ENCODE measurements at places on chromosomes 1 and 21.

DNA sequence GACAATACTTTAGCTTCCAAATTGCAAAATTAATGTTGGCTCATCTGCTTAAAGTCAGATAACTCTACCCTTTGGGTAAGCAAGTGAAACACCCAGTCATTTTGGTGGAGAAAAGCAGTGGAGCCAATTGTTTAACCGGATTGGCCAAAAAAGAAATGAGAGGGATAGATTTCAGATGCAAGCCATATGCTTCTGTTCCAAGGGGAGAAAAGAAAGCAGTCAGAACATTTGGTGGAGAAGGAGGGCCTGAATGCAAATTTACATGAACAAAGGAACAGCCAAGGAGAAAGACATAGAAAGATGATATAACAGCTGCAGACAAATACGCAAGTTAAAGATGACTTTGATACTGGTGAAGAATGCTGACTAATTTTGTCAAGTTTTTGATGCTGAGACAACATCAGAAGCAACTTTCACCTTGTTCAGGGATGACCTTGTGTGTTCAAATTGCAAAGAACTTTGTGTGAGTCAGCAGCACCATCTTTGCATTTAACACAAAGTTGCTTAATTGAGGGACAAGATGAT lies 173.1 kb downstream of the TGFB2 start:
- no peak for DNase-seq

- DNase-seq = no peak
Observed at GRCh38 chr21:45522986-45523385, 19.3 kb downstream of the SLC19A1 start.

- peak; percentile 64 for DNase-seq
Observed at GRCh38 chr1:31335007-31335406, 37.9 kb downstream of the FABP3 start.

DNA sequence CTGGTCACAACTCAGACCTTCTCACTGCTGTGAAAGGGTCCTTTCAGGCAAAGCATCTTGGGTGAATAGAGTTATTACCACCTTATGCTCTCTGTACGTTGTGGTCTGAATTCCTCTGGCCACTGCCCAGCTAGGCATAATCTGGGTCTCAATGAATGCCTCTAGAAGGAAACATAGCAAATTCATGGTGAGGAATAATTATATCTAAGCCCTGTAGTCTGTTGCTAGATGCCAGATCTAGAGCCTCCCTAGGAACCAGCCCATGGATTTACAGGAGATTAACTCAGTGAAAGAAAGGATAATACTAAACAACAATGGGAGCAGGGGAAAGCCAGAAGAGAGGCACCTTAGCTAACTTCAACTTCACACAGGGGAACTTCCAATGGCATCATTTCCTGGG lies 2.4 kb upstream of the COL11A1 start:
- DNase-seq = no peak

DNA sequence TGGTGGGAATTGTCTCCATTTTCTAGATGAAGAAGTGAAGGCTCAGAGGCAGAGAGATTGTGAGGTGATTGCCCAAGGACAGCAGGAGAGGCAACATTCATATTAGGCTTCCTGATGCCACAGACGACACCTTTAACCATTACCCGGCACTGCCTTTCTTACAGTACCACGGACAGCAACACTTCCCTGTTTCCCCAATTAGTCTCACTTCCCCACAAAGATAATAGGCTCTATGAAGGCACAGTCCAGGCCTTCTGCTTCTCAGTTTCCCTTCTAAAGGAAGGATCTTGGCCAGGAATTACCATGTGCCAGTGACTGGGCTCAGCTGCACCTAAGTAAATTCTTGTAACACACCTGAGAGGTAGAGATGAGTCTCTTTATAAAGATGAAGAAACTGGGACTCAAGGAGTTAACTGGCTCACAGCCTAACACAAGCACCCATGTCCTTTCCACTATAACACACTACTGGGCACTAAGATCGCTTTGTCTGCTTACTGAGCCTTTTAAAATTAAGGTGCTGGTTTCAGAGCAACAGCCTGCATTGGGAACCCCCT lies 9.6 kb downstream of the IGSF9 start:
- no peak for DNase-seq

DNA sequence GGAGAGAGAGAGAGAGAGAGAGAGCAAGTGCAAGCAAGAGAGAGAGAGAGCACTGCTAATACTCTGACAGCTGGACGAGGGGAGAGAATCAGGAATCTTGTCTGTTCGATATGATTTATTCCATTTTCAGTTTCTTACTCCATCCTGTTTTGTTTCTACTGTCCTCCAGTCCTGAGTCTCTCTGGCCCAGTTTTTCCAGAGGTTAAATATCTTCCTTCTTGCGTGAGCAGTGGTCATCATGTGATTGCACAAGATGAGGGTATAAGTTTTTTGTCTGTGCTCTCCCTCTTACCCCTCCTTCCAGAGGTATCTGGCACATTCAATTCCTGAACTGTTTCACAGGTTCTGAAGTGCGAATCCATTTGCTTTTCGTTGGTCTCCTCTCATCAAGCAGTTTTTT lies 16.8 kb downstream of the UBE2U start:
- peak; percentile 56 for DNase-seq

GRCh38 chr1:241631674-241632073 lies 8.5 kb downstream of the CHML start:
- no peak for DNase-seq

- no peak for DNase-seq
Observed at GRCh38 chr21:18030248-18030647, 211.1 kb upstream of the C21orf91 start.

GRCh38 chr1:223224465-223224864 lies 81.4 kb upstream of the TLR5 start:
- no peak for DNase-seq

DNA sequence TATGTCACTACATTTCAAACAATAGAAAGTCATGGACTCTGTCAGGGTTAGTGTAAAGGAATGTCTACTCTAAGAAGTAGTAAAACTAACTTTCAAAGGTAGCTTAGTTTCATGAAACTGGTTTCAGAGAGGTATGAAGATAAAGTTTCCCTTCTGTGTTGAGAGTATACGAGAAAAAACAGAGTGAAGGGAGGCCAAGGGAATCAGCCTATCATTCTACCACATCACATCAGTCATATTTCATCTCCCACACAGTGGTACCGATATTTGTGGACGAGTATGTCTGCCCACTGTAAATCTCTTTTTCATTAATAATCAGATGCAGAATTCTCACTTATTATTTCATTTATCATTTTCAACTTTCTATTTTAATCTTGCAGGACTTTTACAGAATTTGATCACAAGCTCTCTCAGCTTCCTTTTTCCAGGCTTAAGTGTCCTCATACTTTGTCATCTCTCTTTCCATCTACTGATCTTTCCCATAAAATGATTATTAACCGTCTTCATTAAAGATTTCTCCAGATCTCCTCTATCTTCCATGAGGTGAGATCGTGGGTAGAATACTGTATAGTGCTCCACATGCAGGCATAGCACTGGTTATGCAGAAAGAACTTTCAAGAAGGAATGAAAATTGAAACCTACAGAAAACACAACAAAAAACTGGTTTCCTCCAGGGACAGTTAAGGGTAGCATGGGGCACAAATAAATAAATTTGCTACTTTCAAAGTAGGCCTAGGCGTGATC lies 11.5 kb upstream of the IFI16 start:
- no peak for DNase-seq

Data from fibroblast of mammary gland (primary cell).